MCF 10A (cell line): ENCODE measurements at places on chromosomes 3 and 15. TPM values are rescaled to one million over a fixed set of nuclear protein-coding genes. Genes with fewer than 3 reads are reported as not detected.

The PTH1R gene
- total RNA-seq, result not detected in 2 replicates

The RPUSD3 gene
- 40.3 and 40.7 TPM in 2 replicates for total RNA-seq

The HRH1 gene
- 11.0 and 14.8 TPM in 2 replicates for total RNA-seq

The PCSK6 gene
- 29.8 and 30.8 TPM in 2 replicates for total RNA-seq

The HSPBAP1 gene
- total RNA-seq, result 11.3 and 15.2 TPM in 2 replicates

The LIPC gene
- not detected in 2 replicates for total RNA-seq

The REC114 gene
- not detected in 2 replicates for total RNA-seq

The HHATL gene
- total RNA-seq, result not detected in 2 replicates

The NR2E3 gene
- total RNA-seq, result 0.49 and 0.56 TPM in 2 replicates

The ALPK3 gene
- 0.07 and 0.10 TPM in 2 replicates for total RNA-seq
